Fibroblast of villous mesenchyme (primary cell): ENCODE measurements at places on chromosomes 4 and X.
A peak's percentile ranks its signal among the peaks of the same experiment; 100 is the strongest.

DNA sequence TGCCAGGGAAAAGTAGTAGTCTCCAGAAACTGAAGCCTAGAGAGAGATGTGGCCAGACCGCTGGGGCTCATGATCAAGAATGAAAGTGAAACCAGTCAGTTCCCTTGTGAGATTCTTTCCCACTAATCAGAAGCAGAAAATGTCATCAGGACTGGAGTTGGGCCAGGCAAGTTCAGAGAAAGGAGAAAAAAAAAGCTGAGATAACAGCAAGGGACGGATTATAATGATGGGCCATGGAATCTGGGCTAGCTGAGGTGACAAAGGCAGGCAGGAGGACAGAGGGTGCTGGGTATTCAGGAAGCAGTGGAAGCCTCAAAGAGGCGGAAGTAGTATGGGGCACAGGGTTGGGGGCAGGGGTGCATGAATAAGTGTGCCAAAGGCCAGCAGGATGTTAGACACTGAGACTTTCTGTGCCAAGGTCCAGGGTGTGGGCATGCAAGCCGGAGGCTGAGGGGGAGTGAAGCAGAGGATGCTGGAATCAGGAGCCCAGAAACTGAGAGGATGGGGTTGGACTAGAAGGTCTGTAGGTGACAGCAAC, 2.5 kb downstream of the CXorf38 start:
- DNase-seq = peak; percentile 82

- no peak for DNase-seq
Measured at GRCh38 chr4:152880263-152880662, 55.9 kb upstream of the FHDC1 start.

GRCh38 chr4:48781968-48782367, 1.9 kb upstream of the FRYL start:
- DNase-seq = no peak

DNA sequence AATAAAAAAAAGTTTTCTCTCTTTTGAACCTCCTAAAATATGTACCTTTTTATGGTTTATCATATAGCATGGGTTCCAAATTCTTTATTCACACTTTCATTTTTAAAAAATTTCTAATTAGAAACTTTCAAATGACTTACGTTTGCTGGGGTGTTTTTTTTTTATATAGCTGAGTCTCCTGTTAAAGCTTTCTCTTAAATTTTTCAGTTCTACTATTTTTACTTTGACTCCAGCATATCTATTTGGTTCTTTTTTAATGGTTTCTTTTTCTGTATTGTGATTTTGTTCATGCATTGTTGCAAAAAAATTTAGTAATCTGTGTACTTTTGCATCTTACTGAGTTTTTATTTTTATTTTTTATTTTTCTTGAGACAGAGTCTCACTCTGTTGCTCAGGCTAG, 22.3 kb downstream of the ZNF718 start:
- no peak for DNase-seq
